Hindlimb muscle (tissue), 1 donor: ENCODE measurements at places on chromosomes 2 and 18. TPM values are rescaled to one million over a fixed set of nuclear protein-coding genes. Genes with fewer than 3 reads are reported as not detected.

DNA sequence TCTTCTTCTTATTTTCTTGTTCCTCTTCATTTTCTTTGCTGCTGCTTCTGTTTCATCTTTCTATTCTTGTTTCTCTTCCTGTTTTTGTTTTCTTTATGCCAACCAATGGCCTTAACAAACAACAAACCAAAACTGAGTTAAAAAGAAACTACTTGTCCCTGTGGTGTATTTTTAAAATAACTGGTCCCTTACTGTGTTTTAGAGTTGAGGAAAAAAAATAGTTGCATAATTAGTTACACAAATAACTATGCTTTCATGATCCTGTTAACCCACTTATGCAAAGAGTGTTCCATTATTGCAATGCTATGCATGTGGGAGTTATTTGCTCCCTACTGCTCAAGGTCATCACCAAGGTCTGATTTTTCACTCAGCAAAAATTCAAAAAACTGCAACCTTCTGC lies 39.5 kb upstream of the IMP4 start:
- DNase-seq, result no peak

MAP3K19 gene
- not detected for polyA plus RNA-seq

- DNase-seq, result no peak
Measured at GRCh38 chr2:218270721-218271486, 585 bp downstream of the PNKD start.

PLB1 gene
- 2.4 TPM for polyA plus RNA-seq

TRIM43 gene
- polyA plus RNA-seq, result not detected

GKN1 gene
- polyA plus RNA-seq, result 0.25 TPM

DNA sequence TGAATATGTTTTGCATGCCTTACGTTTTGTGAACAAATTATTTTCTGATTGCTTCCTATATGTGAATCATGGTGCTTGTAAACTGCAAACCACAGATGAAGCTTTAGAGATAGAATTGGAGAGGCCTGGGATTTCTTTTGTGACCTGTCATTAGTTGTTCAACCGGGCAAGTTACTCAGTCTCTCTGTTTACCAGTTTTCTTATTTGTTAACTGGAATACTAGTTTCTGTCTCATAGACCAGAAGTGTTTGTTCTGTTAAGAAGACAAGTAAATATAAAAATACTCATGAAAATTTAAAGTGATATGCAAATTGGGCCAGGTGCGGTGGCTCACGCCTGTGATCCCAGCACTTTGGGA lies 27.3 kb downstream of the DGKD start:
- no peak for DNase-seq

CYTIP gene
- polyA plus RNA-seq, result 0.94 TPM

SFT2D3 gene
- polyA plus RNA-seq, result not detected

DNA sequence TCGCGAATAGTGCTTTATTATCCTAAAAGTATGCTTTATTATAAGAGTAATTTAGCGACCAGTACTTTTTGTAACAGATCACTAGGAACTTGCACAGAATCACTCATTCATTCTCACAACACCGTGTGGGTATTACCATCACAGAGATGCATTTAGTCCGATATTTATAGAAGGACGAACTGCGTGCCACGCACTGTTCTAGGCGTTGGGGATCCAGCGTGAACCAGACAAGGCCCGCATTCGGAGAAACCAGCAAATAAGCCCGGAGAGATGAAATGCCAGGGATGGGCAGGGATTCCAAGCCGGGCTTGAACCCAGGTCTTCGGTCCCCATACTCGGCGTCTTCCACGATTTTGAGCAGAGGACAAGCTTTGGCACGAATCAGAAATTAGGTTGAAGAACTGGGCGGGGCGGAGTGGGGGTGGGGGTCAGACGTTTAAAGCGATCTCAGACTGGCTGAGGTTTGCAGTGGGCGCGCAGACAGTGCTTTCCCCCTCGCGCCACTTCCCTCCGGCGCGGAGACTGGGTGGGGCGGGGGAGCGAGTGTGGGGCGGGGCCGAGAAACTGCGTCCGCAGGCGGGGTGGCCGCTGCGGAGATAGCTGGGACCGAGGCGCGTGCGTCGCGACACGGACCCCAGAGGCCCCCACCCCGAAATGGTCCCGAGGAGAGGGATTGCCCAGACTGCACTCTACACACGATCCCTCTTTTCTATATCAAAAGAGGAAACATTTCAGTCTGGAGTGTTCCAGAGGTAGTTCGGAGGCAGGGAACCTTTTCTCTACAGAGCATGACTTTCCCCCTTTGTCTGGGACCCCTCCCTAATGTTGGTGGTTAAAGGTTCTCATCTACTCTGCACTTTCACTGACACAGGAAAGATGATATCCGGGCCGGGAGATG lies 1.1 kb upstream of the CXCR4 start:
- DNase-seq, result no peak

DNA sequence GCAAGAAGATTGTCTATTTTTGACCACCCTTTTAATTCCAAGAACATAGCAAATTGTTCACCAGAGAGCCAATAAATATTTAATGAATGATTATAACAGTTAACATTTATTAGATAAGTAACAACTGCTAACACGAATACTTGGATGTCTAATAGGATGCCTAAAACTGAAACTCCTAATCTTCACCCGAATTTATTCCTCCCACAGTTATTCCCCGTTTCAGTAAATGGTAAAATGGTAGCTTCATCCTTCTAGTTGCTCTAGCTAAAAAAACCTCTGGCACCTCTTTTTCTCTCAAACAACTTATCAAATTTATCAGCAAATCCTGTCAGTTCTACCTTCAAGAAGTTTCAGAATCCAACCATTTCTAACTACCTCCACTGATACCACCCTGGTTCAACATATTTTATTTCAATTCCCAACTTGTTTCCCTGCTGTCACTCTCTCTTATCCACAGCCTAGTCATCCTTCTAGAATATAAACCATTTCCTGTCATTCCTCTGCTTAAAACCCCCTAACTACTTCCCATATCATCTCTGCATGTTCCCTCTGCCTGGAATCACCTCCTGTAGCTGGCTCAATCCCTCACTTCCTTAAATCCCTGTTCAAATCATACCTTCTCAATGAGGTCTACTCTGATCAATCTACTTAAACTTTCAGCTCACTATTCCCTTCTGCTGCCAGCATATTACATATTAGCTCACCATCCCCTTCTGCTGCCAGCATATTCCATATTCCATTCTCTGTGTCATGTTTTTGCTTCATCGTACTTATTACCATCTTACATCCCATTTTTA lies 93.8 kb downstream of the ROCK2 start:
- DNase-seq, result no peak

DNA sequence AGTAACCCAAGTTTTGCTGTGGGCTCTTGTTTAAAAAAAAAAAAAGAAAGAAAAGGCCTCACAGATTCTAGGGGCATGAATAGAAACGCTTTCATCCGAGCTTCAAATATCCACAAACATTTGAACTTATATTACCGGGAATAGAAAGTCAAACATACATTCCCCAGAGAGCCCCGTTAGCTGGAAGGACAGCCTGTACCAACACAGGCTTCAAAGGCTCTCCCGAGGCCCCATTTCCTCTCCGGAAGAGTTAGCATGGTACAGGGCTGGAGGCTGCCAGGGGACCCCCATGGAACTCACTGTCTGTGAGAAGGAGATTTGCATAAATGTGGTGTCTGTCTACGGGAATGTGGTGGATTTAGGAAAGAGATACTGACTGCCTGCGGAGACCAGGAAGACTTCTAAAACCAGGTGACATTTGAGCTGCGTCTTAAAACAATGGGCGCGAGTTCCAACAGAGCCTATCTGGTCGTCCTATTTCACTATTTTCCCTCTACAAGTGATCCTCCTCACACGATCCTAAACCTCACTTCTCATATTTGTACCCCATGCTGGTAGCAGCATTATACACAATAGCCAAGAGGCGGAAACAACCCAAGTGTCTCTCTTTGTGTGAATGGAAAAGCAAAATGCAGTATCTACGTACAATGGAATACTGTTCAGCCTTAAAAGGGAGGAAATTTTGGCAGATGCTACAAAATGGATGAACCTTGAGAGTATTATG lies 820 bp upstream of the MATN3 start:
- no peak for DNase-seq

ILKAP gene
- 36.4 TPM for polyA plus RNA-seq

- DNase-seq, result no peak
Measured at GRCh38 chr2:27955384-27956161, 65.0 kb downstream of the BABAM2 start.

CNGA3 gene
- polyA plus RNA-seq, result 0.57 TPM

RHOB gene
- 132 TPM for polyA plus RNA-seq

ME2 gene
- polyA plus RNA-seq, result 25.4 TPM

- DNase-seq, result no peak
Measured at GRCh38 chr2:10889651-10890215, 22.0 kb upstream of the KCNF1 start.

GPR75 gene
- polyA plus RNA-seq, result 1.9 TPM

DNA sequence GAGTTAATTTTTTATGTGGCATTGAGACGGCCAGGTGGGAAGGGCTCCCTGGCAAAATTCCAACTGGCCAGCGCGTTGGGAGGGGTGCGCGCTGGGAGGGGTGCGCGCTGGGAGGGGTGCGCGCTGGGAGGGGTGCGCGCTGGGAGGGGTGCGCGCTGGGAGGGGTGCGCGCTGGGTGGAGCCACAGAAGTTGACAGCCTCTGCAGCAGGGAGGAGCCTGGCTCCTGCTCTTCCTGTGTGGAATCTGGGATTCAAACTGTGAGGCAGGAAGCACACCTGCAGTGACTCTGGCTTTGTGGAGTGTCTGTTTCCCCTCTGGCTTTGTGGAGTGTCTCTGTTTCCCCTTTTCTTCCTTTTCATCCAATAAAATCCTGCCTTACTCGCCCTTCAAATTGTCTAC lies 147.9 kb upstream of the CBLN2 start:
- no peak for DNase-seq

- no peak for DNase-seq
Measured at GRCh38 chr18:12121175-12122042, 27.8 kb downstream of the ANKRD62 start.

TUBA3E gene
- polyA plus RNA-seq, result not detected

DNA sequence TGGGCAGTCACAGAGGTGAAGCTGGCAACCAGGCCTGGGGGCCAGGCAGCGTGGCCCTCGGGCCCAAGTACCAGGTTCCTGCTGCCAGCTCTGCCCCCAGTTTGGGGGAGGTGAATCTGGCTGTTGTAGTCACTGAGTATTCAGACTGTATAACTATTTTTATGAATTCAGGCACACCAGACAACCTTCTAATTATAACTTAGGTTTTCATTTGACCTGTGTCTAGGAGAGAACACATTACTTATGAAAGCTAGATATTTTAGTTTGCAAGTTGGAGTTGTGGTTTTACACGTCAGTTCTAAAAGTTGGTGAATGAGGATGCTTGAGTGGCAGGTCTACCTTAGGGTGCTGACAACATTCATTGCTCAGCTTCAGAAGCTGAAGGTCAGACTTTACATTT lies 71.7 kb downstream of the LIMS1 start:
- DNase-seq, result no peak

DNA sequence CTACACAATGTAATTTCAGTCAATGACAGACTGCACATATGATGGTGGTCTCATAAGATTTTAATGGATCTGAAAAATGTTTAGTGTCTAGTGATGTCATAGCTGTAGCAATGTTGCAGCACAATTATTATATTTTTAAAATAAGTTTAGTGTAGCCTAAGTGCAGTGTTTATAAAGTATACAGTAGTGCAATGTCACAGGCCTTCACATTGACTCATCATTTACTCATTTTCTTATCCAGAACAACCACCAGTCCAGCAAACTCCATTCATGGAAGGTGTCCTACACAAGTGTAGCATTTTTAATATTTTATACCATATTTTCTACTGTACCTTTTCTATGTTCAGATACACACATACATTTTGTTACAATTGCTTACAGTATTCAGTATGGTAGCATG lies 663.1 kb downstream of the ERBB4 start:
- DNase-seq, result no peak

STON1 gene
- polyA plus RNA-seq, result 10.1 TPM
